ENCODE measurements at places on chromosomes 2 and 18.

DNA sequence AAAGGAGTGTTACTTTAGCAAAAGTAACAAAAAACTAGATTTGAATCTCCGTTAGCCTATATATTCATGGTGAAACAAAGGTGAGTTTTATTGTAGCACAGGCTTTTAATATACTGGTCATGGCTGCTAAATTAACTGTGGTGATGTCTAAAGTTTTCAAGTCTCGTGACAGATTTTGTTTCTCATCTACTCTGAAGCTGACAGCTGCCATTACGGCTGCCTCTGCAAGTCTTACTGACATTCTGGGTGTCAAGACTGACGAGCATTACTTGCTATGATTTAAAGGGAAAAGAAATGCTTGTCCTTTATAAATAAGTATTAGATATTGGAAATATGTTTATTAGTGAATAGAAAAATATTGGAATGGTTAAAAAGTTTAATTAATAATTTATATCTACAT is 207.7 kb downstream of the DSEL start:
- DNase-seq, result no peak

DNA sequence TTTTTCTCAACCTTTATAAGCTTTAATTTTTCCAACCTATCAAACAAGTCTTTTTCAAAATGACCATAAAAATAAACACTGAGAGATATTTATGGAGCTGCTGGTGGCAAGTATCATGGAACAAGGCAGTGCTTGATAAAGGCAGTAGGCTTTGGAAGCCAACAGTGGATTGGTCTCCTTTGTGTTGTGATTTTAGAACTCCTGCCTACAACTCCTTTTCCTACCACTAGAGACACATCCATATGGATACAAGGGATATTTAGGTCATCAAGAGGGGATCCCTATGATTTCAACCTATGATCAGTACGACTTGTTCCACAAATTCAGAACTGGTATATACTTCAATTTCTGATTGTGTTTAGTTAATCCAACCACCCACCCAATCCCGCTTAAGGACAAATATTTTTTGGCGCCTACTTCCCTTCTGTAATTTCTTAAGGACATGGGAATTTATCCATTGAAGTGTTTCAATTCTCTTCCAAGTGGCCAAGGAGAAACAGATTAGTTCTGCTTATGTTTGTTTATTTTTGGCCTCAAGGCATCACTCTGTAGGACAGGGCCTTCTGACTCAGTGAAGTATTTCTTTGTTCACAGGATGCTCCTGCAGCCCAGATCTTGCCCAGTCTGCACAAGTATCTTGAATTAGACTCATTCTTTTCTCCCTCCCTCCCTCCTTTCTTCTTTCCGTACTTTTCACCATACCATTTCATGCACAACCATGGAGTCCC is 2119.6 kb upstream of the PIK3C3 start:
- DNase-seq, result no peak

DNA sequence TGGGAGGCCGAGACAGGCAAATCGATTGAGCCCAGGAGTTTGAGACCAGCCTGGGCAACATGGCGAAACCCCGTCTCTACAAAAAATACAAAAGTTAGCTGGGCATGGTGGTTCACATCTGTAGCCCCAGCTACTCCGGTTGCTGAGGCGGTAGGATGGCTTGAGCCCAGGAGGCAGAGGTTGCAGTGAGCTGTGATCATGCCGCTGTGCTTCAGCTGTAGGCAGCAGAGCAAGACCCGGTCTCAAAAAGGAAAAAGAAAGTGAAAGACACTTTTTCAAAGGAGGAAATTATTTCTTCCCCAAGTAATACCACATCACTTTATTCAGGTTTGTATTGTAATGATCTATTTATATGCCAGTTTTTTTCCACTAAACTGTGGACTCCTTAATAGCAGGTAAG is 35.7 kb upstream of the TAF4B start:
- DNase-seq, result no peak

DNA sequence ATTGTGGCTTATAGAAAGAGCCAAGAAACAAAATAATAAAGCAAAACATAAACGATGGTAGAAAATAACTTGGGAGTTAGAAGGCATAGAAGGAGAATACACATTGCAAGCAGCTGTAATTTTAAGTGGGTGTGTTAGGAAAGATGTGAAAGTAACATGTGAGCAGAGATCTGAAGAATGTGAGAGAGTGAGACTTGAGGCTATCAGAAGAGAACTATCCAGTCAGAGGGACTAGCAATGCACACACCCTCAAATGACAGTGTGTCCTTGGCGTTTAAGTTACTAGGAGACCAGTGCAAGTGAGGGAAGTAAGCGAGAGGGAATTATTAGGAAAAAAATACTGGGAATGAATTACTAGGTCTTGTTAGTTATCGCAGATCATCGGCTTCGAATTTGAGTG is 304.9 kb downstream of the DSEL start:
- DNase-seq, result no peak

GRCh38 chr2:36663851-36664695 is 32.4 kb upstream of the VIT start:
- peak; percentile 39 for DNase-seq

DNA sequence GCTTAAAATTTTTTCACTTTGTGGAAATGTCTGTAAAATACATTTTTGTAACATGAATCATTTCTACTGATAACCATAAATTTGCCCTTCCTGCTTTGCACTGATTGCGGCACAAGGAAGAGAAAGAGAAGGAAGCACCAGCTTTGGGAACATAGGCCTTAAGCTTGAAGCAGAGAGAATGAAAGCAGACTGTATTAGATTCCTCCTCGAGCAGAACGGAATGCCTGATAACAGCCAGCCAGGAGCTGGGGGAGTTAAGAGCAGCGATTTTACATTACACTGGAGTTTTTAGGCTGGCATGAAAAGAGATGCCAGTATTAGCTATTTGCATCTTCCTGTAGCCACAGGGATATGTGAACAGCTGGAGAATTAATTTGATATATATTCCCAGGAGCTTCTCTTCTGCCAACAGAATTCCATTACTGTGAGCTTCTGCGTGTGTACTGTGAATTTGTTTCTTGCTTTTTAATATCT is 33.5 kb downstream of the CRIM1 start:
- no peak for DNase-seq

DNA sequence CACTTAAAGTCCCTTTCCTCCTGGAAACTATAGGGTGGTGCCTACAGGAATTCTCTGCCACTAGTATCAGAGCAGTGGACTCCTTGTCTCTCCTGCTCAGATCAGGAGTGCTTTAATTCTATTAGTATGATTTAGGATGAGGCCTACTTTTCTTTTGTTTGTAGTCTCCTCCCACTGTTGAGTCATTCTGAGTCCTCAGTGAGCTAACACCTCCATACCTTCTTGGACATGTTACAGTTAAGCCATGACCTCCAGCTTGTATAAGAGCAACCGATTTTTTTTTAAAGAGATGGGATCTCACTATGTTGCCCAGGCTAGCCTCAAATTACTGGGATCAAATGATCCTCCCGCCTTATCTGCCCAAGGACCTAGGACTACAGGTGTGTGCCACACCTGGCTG is 48.7 kb upstream of the OTOF start:
- DNase-seq, result no peak
